Mesenteric fat pad (tissue), 1 donor: ENCODE measurements at places on chromosomes 13 and 19.

DNA sequence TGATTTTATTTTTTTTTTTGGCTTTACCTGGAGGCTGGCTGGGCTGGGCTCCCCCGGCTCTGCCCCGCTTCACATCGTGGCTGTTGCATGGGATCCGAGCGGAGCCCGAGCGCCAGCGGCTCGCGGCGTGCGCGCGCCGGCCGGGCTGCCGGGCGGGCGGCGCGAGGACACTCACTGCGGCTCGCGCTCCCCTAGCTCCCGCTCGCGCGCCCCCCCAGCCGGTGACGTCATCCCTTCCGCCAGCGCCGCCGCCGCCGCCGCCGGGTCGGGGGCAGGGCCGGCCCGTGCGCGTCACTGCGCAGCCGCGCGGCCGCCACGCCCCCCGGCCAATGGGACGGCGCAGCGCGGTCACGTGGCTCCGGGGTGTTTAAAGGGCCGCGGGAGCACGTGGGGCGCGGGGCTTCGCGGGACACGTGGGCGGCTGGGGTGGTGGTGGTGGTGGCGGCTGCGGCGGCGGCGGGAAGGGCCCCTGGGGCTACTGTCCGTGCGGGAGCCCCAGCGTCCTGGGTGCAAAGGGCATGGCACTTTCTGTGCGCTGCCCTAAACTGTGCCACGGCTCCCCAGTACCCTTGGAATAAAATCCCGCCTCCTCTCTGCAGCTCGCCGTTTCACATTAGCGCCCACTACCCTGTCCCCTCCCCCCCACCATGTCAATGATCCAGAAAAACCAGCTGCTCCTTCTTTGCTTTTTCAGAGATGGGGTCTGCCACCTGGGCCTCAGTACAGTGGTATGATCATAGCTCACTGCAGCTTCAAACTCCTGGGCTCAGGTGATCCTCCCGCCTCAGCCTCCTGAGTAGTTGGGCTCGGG lies at the start of gene PTPRS:
PTPRS (minus strand) TSS at position 176 of the 811 bp plus-strand sequence. CDS start 54,672 bp downstream, outside the sequence.
- DNase-seq = no peak

DNA sequence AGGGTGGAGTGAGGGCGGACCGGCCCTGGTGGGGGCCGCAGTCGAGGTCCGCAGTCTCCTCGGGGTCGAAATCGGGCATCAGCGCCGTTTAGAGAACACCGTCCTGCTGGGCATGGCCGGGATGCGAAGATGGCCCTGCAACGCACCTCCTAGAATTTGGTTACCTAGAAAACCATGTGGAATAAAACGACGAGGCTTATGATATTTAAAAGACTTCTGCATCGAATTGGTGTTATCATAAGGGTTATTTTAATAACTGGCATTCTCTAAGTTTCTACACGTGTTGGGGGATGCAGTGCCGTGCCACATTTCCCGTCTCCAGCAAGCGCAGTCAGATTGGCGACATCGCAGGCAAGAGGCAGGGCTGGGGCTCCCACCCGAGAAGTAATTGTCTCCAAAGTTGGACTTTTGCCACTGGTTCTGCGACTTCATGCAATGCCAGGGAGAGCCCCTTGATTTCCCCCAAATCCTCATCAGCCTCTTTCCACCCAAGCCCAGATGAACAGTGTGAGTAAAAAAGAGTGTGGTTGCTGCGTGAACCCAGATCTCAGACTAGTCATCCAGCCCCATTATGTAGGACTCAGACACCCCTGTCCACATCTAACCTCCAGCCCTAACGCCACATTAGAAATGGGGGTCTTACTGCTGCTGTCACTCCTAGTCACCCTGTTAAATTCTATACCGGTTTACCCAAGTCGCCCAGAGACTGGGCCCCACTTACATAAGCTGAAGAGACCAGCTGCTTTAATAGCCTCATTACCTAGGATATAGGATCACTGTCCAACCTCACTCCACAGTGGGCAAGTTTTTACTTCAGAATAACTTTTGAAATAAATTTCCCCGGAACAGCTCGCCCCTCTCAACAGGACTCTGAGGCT lies 571 bp upstream of the DHRS12 start:
- DNase-seq = no peak

DNA sequence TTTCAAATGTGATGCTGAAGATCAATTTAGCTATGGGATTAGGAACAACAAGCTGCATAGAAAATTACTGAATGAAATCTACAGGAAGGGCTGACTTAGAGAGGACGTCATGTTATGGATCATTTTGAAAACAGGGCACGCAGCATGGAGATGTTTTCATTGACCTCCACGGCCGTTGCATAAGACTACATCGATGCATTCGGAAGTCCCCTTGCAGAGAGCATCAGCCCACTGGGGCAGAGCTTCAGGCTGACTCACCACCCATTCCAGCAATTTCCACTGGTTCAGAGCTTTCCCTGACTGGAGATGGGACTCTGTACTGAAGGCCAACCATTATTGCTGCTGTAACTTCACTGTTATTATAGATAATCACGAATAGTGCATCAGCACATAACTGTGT lies 305.3 kb downstream of the IRS2 start:
- DNase-seq = no peak

- no peak for DNase-seq
Measured at GRCh38 chr13:36432106-36432544, at the start of gene CCNA1. CCNA1 (plus strand) TSS chr13:36432495; CDS start chr13:36433057, 562 bp downstream.

- DNase-seq = no peak
Measured at GRCh38 chr19:55484593-55485438, at the start of gene NAT14. NAT14 (plus strand) TSS chr19:55485188; CDS start chr19:55485709, 521 bp downstream.

DNA sequence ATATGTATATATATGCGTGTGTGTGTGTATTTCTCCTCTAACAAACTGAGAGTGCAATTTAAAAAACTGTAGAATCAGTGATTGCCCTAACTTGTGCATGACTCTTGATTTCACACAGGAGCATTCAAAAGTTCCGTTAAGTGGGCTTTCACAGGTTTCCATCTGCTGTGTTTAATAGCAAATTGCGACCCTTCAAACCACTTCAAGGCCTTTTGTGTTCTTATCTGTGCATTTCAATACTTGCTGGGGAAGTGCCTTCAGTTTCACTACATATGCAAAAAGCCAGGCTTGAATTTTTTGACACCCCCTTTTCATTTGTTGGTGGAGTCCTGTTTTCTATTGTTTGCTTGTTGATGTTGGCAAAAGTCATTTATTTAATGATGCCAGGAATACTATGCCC lies 158.0 kb downstream of the TM9SF2 start:
- no peak for DNase-seq

DNA sequence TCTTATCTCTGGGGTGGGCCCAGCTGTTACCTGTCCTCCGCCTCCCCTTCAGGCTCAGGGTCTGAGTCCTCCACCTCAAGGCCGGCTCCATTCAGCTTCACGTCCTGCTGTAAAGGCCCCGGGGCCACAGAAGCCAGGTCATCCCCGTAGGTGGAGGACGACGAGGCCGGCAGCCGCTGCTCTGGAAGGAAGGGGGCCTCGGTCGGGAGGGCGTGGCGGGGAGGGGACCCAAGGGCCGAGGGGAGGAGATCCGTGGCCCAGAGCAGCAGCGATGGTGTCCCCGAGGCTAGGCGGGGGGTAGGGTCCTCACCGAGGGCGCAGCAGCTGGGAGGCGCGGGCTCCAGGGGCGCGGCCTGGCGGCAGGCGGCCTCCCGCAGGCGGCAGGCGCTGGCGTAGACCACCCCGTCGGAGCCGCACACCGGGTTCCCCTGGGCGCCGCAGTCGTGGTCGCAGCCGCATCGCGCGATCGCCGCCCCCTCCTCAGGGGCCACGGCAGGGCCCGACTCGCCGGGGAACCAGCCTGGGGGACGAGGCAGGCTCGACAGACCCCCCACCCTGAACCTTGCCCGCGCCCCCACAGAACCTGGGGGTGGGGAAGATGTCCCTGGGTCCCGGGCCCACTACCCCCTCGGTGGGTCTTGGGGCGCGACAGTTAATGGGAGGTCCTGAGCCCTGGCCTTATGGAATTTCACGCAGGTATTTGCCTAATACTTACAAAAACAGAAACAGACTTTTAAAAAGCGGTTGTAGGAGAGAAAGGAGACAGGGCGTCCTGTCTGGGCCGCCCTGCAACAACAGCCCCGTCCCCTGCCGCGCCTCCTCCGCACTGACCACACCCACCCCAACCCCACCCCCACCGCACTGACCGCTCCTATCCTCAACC lies 7.6 kb downstream of the F2RL3 start:
- no peak for DNase-seq

DNA sequence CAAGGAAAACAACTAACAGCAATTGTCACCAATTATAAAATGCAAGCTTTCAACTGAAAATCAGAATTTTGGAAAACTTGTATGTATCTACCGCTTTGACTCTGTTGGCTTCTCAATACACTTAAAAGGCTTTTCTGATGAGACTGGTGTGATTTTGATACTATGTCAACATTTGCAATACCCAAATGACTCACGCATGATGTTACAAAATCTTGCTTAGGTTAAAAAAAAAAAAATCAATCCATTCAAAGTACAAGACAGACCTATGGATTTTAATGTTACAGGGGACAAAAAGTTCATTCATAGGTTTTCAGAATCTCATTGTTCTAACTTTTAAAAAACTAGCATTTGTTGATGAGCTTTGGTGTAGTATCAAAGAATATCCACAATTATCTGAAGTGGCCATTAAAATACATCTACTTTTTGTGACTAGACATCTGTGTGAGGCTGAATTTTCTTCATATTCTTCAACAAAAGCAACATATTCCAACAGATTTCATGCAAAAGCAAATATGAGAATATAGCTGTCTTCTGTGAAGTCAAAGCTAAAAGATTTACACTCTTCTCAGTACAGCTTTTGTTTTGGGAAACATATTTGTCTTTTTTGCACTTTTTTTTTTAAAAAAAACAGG lies 10.7 kb downstream of the ELF1 start:
- DNase-seq = no peak

DNA sequence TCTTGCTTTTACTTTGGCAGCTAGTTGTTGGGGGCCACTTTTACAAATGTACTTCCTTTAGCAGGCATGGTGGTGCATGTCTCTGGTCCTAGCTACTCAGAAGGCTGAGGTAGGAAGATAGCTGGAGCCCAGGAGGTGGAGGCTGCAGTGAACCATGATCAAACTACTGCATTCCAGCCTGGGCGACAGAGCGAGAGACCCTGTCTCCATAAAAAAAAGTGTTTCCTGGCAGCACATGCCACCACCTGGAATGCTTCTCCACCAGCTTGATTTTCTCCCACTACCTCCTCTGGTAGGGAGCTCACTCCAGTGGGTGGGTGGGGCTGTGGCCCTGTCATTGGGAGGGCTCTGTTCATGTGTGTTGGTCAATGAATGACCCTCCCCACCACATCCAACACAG lies 12.5 kb downstream of the FZR1 start:
- no peak for DNase-seq

GRCh38 chr19:45569619-45570421 lies 14.8 kb downstream of the OPA3 start:
- no peak for DNase-seq

GRCh38 chr19:47819858-47820257 lies 1.9 kb upstream of the CRX start:
- DNase-seq = no peak
